ENCODE measurements at places on chromosomes 11 and 22.

GRCh38 chr22:35352214-35353111 is 28.4 kb upstream of the HMOX1 start:
- no peak for DNase-seq

GRCh38 chr22:32177221-32177765 is 18.2 kb upstream of the C22orf42 start:
- DNase-seq = no peak

DNA sequence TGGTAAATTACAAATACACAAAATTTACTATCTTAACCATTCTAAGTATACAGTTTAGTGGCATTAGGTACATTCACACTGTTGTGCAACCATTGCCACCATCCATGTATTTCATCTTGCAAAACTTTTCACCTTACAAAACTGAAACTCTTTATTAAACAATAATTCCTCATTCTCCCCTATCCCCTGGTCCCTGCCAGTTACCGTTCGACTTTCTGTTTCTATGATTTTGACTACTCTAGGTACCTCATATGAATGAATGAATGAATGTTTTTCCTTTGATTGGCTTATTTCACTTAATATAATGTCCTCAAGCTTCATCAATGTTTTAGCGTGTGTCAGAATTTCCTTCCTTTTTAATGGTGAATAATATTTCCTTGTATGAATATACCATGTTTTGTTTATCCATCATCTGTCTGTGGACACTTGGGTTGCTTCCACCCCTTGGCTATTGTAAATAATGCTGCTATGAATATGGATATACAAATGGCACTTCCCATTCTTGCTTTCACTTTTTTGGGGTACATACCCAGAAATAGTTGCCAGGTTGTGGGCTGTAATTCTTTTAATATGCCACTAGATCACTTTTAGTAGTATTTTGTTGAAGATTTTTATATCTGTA is 93.0 kb downstream of the UVRAG start:
- DNase-seq = no peak

- DNase-seq = no peak
These were observed 7.9 kb downstream of the MRPL16 start for GRCh38 chr11:59802639-59803176.

GRCh38 chr11:134459246-134460061 is 47.4 kb upstream of the B3GAT1 start:
- no peak for DNase-seq

- no peak for DNase-seq
These were observed at the start of gene HBB for GRCh38 chr11:5226732-5227310. Gene HBB (minus strand): TSS chr11:5227071. CDS start chr11:5227021, 50 bp downstream.

GRCh38 chr11:121610706-121611105 is 157.9 kb upstream of the SORL1-AS1 start:
- DNase-seq = no peak

DNA sequence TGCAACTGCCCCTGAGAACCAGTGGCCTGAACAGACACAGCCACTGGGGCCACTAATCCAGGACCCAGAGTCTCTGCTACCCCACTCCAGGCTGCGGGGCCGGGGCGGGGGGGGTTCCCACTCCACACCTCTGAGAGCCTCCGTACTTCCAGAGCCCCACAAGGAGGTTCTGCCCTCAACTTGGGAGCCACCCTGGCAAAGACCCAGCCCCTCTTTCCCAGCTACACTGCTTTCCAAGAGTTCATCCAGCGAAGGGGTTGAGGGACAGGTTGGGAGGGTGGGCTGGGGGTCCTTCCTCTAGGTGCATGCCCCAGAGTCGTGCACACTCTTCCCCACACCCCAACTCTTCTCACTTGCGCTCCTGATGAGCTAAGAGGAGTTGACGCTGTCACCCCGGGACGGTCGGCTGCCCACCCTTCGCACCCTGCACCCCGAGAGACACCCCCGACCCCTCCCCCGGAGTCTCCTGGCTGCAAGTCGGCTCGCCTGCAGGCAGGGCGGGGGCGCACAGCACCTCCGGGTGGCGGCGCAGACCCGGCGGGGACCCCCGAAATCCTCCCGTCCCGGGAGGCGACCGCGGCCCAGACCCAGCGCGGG is 531 bp downstream of the RAB3IL1 start:
- DNase-seq = no peak

DNA sequence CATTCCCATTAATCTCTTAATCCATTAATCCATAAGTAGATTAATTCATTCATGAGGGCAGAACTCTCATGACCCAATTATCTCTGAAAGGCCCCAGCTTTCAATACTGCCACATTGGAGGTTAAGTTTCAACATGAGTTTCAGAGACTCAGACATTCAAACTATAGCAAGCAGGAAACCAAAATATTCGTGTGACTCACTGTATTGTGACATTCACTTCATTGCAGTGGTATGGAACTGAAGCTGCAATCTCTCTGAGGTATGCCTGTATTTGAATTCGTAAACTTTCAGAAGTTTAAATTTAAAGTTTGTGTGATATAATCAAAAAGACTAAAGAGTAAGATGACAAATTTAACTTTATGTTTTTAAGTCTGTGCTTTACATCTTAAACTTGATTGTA is 2.9 kb upstream of the OR52J3 start:
- DNase-seq = no peak

GRCh38 chr11:14258221-14258935 is 100.6 kb downstream of the RRAS2 start:
- DNase-seq = no peak

- no peak for DNase-seq
These were observed 66.5 kb upstream of the PITPNB start for GRCh38 chr22:27985323-27986275.

GRCh38 chr11:72673943-72674828 is at the start of gene PDE2A:
Gene PDE2A (minus strand): TSS chr11:72674422. CDS start chr11:72674207, 215 bp downstream.
- peak; percentile 49 for DNase-seq

GRCh38 chr22:20437613-20438426 is at the start of gene SCARF2:
Gene SCARF2 (minus strand): TSS chr22:20437825. CDS start chr22:20437754, 71 bp downstream.
- no peak for DNase-seq

DNA sequence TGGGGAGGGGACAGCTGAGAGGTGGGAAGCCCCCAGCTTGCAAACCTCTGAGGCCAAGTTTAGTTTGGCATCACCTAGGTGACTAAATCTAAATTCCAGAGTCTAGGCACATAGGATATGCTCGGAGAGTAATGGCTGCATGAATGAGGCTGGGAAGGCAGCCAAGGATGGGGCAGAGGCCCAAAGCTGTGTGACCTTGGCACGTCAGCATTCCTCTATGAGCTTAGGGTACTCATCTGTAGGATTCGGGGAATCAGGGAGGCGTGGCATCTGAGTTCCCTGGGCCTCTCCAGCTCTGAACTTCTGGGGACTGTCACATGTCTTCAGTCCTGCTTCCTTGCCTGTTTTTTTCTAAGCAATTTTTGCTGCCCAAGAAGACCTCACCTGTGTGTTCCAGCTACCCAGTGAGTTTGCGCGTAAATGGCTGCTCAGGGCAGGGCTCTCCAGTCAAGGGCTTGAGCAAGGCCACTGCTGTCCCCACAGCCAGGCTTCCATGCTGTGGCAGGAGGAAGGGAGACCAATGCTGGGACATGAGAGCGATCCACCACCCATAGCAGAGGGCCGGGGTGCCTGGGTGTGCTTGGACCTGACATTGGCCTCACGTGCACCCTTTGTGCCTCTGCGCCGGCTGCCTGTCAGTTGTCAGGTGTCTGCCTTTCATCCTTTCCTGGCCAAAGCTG is 13.9 kb downstream of the DAGLA start:
- DNase-seq = no peak

GRCh38 chr11:47163193-47163592 is 13.5 kb downstream of the ARFGAP2 start:
- no peak for DNase-seq

DNA sequence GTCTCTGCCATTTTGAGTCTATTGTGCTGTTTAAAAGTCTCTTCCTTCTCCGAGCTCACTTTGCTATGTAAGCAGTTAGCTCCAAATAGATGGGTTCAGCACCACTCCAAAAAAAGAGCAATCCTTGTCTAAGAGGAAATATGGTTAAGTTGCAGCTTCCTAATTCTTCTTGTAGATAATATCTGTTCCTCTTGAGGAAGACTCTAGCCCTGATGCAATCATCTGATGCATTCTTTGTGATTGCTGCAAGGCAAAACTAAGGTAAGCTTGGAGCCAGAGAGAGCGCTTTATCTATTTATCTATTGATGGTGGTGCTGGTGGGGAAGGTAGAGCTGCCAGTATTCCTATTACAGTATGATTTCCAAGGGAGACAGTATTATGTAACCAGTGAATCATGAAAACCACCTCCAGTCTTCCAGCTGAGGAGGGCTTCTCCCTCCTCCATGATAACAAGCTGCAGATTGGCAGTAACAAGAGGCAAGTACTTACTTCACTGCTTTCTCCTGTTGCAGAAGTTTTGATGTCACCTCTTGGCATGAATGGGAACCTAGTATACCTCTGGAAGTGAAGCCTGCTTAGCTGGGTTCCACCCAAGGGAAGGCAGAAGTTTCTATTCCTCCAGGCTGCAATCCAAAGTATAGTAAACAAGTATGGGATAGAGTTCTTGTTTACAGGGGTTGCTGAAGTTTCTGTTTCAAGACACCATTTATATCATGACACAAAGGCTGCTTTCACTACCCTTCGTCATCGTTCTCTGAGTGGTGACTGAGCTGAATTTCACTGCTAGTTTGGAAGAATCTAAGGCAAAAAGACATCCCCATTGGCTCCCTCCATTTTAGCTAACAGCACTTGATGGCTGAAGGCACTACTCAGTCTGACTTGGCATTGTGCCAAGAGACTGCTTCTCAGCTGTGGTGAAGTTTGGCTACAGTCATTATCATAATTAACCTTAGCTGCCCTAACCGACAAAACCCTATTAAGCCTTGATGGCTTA is 49.7 kb downstream of the FDX1 start:
- DNase-seq = no peak

DNA sequence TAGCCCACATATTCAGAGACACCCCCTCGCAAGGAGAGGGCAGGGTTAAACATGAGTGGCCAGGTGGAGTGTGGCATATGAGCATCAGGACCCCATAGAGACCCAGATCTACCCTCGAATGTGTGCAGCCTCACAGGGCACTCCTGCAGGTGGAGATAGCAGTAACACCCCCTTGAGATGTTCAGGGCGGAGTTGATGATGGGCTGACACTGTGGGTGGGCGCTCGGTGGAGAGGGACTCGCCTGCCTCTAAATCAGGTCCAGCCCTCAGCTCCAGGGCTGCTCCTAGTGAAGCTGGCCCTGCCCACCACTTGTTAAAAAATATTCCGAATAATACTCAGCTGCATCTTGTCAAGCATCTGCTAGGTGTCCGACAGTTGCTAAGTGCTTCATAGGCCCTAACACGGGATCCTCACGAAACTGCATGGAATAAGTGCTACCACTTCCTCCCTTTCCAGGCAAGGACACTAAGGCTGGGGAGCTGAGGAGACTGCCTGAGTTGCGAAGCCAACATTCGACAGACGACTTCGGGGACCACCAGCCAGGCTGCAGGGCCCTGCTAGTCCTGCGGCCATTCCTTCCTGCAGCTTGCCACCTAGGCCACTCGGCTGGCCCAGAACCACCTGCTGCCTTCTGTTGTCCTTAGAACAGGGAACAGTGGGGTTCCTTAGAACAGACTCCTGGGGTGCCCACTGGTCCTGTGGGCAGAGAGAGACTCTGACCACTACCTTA is 74.0 kb upstream of the WNT11 start:
- no peak for DNase-seq

GRCh38 chr11:12005061-12005460 is 3.4 kb downstream of the DKK3 start:
- no peak for DNase-seq

GRCh38 chr22:44698531-44699421 is 3.2 kb upstream of the PRR5 start:
- no peak for DNase-seq

DNA sequence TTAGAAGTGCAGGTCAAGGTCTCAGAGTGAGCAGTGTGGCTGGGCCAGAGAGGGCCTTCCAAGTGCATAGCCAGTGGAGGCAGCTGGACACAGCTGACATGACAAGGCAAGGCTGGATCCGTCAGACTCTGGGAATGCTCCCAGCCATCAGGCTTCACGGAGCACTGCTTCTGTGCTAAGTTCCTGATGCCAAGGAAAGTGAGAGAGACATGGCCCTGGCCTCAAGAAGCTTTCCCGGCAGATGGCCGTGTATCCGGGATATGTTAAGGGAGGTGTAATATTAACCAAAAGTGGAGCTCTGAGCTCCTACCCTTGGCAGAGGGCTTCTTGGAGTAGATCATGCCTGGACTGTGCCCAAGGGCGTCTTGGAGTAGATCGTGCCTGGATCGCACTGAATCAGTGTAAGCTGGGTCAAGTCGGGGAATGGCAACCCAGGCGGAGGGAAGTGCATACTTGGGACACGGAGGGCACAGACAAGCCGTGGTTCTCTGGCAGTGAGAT is 7.4 kb upstream of the EFCAB6 start:
- no peak for DNase-seq

DNA sequence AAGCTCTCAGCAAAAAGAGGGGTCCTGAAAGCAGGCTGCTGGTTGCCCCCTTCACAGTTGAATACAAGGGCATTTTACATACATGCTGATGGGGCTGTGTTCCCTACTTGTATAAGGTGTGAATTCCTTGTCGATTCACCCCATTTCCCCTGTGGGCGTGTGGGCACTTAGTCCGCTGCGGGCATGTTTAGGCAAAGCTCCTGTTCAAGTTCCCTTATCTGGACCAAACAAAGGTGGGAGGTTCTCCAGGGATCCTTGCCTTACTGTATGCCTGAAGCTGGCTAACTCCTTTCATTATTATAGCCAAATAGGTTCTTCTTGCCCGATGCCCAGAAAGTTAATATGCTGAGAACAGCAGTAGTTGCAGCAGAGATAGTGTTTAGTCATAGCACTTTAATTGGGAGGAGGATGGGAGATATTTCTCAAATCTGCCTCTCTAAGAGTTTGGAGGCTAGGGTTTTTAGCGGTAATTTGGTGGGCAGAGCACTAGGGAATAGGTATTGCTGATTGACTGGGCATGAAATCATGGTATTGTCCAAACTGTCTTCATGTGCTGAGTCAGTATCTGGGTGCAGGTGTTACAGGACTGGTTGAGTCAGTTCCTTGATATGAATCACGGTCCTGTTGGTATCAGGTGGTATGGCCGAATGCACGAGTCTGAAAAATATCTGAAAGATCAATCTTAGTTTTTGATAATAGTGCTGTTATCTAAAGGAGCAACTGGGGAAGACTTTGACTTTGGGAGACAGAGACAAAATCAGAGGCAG is 32.7 kb downstream of the METTL15 start:
- DNase-seq = no peak

DNA sequence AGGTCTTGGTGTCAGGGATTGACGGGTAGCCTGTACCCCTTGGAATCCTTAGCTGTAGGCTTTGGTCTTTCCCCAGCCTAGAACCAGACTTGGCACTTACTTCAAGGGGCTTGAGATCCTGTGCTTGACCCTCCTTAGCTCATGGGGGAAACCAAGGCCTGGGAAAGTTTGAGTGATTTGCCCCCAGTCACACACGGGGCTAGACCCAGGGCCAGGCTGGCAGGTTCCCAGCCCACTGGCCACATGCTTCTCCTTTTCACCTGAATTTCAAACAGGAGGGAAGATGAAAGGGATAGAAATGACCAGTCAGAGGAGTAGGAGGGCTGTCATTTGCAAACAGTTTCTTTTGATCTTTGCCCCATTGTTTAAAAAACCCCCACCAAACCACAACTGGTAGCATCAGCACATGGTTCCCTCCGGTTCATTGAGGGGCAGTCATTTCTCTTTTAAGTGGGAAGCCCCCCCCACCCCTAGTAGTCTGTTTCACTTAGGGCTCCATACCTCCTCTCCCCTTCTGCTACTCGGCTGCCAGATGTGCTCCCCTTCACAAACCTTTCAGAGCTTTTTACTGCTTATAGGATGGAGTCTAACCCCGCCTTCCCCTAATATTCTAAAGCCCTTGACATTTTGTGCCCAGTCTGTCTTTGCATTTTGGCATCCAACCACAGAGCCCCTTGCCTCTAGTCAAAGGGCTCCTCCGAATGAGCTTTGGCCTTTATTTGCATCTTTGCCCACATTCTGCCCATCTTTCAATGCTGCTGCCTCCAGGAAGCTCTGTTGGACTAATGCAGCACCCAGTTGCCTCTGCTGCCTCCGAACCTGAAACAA is 37.6 kb downstream of the ZNRF3 start:
- no peak for DNase-seq

Measured in NCI-H187 (cell line).